PC-3 (cell line): ENCODE measurements at places on chromosomes 16 and 17. TPM values are rescaled to one million over a fixed set of nuclear protein-coding genes. Genes with fewer than 3 reads are reported as not detected.

Gene LGALS9B
- not detected in 2 replicates for total RNA-seq

Gene AATK
- 1.1 and 1.7 TPM in 2 replicates for total RNA-seq

Gene CMTM2
- not detected in 2 replicates for total RNA-seq

DNA sequence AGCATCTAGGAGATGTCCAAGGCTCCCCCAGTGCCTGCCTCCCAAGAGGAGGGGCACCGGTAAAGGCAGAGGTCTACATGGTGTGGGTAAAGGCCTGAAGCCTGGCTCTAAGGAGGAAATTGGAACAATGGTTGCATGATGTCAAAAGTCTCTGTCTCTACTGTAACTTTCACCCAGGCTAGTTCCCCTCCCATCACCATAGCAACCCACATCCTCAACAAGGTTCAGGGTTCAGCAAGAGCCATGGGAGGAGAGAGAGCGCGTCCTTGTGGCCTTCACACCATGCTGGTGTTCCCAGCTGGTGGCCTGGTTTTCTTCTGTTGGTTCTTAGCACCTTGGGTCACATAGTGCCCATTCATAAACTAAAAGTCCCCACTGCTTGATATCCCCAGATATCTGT lies 196.7 kb upstream of the CDH5 start:
- DNase-seq: no peak

DNA sequence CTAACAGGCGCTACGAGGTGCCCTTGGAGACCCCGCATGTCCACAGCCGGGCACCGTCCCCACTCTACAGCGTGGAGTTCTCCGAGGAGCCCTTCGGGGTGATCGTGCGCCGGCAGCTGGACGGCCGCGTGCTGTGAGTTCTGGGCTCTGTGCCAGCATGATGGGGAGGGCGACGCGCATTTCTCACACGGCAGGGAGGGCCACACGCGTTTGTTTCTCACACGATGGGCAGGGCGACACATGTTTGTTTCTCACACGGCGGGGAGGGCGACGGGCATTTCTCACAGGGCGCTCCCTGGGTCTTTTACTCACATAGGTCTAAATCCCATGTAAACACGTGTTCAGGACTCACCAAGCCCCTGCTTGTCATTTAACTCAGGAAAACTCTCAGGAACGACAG lies 4.4 kb downstream of the GAA start:
- DNase-seq: no peak
